Fibroblast of skin of right quadriceps (primary cell): ENCODE measurements at places on chromosomes 13 and 19.

DNA sequence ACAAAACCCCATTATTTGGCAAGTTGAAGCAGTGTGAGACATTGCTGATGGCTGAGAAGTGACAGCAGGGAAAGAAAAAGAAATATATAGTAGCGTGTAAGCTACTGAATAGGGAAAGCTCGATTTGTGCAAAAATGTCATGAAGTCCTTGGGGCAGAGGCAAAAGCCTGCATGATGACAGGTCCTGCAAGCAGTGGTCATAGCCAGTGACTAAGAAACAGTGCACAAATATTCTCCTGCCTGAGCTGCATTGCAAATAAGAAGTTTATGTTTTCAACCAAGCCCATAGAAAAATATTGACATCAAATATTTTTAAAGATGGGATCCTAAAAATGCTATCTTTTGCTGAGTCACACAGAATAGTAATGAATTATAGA, 270.0 kb downstream of the SLITRK6 start:
- DNase-seq: no peak

DNA sequence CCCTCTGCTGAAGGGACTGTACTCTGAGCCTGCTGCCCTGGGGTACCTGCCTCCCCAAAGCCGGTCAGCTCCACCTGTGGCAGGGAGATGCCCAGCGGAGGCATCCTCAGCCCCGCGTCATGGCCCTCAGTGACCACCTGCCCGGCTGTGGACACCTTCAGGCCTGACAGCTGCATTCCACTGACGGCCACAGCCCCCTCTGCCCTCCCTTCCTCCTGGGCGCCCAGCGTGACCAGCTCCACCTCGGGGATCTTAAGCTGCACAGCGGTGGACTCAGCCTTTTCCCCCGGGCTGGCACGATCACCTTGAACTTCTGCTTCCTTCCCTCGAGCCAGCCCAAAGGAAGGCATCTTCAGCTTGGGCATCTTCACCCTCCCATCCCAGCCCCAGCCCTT, 4.8 kb upstream of the HIPK4 start:
- DNase-seq: no peak

DNA sequence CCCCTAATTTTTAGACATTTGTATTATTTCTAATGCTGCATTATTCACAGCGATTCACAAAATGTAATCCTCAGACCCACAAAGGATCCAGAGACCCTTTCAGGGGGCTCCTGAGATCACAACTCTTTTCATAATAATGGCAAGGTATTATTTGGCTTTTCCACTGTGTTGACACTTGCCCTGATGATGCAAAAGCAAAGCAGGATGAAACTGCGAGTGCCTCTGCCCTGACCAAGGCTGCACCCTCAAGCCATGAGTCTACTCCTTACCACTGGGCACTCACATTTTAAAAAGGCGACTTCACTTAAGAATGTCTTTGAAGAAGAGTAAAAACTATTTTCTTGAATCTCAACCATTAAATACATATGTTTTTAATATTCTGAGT, 11.4 kb downstream of the ELF1 start:
- peak; percentile 3 for DNase-seq

DNA sequence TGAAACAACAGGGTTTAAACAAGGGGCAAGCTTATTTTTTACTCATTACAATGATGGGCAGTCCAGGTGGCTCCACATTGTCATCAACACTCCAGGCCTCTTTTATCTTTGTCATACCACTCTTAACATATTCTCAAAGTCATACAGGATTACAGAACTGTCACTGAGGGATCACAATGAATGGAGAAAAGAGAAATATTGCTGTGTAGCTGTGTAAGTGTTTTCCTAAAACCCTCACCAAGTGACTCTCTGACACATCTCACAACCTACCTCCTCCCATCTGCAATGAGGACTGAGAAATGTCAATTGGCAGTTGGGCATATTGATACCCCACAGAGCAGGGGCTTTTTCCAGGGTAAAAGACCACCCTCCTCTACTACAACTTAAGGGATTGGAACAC, 562.1 kb downstream of the TBC1D4 start:
- DNase-seq: no peak

GRCh38 chr19:46022061-46022430, 807 bp downstream of the PGLYRP1 start:
- no peak for DNase-seq

GRCh38 chr19:56718231-56718630, 46.7 kb upstream of the ZNF835 start:
- DNase-seq: no peak

GRCh38 chr19:38375748-38376147, 1.4 kb downstream of the PSMD8 start:
- peak; percentile 21 for DNase-seq
